ENCODE measurements at places on chromosomes 13 and 19. TPM values are rescaled to one million over a fixed set of nuclear protein-coding genes. Genes with fewer than 3 reads are reported as not detected.

DNA sequence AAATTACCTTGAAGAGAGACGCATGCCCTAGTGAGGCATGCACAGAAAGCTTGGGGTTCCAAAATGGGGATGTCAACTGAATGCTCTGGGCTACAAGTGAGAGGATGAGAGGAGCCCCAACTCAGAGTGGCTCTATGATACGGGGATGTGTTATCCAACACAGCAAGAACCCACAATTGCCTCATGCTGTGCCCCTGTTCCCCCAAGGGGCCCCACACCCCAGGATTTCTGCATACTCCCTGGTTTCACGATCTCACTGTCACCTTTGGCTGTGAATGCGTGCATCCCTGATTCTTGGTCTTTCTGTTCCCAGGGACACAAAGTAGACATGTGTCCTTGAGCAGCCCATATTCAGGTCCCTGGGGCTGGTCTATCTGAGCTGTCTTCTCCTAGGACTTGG is 29.3 kb downstream of the WDR88 start:
- H3K4me1 ChIP-seq, result peaks cover 45% of the 10 kb centered on the region
- H3K27ac ChIP-seq, result no peak overlapping the region
- no peaks in the 10 kb centered on the region for H3K27me3 ChIP-seq
- DNase-seq, result no peak

GRCh38 chr19:18790566-18791314 is at the start of gene COMP:
TSS of gene COMP (minus strand) at chr19:18791305. CDS start at chr19:18791269, 36 bp downstream.
- H3K4me3 ChIP-seq, result no peak within 1 kb of the TSS
- H3K27ac ChIP-seq, result no peak within 1 kb of the TSS
- peaks cover 14% of the 10 kb centered on the region for H3K27me3 ChIP-seq
- no peaks in the 10 kb centered on the region for H3K36me3 ChIP-seq
- DNase-seq, result no peak
- H3K4me1 ChIP-seq, result peaks cover 25% of the 10 kb centered on the region

GRCh38 chr13:44573790-44574465 is 2.2 kb downstream of the TSC22D1 start:
- H3K4me3 ChIP-seq, result no peak overlapping the region
- DNase-seq, result peak; percentile 11

- H3K4me3 ChIP-seq, result no peak overlapping the region
- no peaks in the 10 kb centered on the region for H3K4me1 ChIP-seq
- no peak overlapping the region for H3K27ac ChIP-seq
- H3K36me3 ChIP-seq, result no peaks in the 10 kb centered on the region
- DNase-seq, result no peak
Observed at GRCh38 chr13:104592127-104592526, 1525.9 kb upstream of the SLC10A2 start.

DNA sequence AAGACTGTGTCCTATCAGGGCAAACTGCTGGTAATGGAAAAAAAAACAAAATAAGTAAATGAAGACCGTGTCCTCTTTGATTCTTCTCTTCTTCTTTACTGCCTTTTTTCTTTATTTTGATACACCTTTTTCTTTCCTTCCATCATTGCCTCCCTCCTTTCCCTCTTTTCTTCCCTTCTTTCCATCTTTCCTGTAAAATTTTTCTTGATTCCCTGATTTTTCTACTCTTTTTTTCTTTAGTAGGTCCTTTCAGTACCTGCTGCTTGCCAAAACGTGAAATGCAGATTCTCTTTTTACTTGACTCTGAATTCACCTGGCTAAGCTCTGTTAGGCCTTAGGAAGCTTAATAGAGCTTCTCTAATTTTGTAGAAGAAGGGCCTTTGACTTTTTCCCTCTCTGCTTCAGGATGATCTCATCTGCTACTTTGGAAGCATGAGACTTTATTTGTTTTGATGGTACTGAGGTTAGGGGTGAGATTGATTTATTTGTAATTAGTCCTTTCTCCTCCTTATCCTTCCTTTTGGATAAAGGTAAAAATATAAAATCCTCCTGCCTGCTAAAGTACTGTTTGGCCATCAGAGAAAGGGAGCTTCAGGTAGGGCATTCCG is 19.2 kb downstream of the LSM14A start:
- DNase-seq, result no peak
- H3K4me3 ChIP-seq, result no peak overlapping the region
- peaks cover 33% of the 10 kb centered on the region for H3K36me3 ChIP-seq
- peaks cover 37% of the 10 kb centered on the region for H3K4me1 ChIP-seq

KIR3DL1 gene
- not detected for total RNA-seq

- no peak overlapping the region for H3K4me3 ChIP-seq
- H3K27ac ChIP-seq, result no peak overlapping the region
- DNase-seq, result no peak
- H3K36me3 ChIP-seq, result no peaks in the 10 kb centered on the region
Observed at GRCh38 chr19:409516-410242, 732 bp upstream of the C2CD4C start.

DNA sequence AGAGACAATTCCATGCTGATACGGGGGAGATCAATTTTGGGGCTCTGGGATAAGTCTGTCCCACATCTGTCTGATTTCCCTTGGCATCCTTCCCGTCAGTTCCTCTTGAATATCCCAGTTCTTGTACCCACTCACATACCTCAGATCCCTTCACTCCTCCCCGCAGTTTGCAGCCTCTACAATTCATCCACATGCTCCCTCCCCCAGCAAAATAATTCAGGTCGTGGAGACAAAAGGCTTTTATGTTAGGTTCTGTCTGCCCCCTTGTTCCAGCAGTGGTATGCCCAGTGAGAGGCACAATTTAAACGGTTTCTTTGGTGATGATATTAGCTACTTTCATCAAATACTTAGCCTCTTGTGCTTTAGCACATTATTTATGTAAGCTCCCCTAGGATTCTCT is 9.6 kb downstream of the RPS16 start:
- peaks cover 40% of the 10 kb centered on the region for H3K4me1 ChIP-seq
- no peak for DNase-seq
- H3K36me3 ChIP-seq, result peaks cover 4% of the 10 kb centered on the region
- no peaks in the 10 kb centered on the region for H3K27me3 ChIP-seq
- no peak overlapping the region for H3K27ac ChIP-seq
- H3K4me3 ChIP-seq, result no peak overlapping the region

- H3K27ac ChIP-seq, result no peak overlapping the region
- no peaks in the 10 kb centered on the region for H3K4me1 ChIP-seq
- H3K27me3 ChIP-seq, result no peaks in the 10 kb centered on the region
- no peaks in the 10 kb centered on the region for H3K36me3 ChIP-seq
- DNase-seq, result no peak
Observed at GRCh38 chr13:41767801-41768200, 193.1 kb downstream of the VWA8 start.

- H3K27ac ChIP-seq, result peak overlapping the region; percentile 65
- H3K27me3 ChIP-seq, result no peaks in the 10 kb centered on the region
- peaks cover 30% of the 10 kb centered on the region for H3K4me1 ChIP-seq
- DNase-seq, result no peak
Observed at GRCh38 chr19:12912571-12912970, 6.5 kb downstream of the SYCE2 start.

- no peak for DNase-seq
- no peak overlapping the region for H3K4me3 ChIP-seq
- H3K36me3 ChIP-seq, result no peaks in the 10 kb centered on the region
- no peaks in the 10 kb centered on the region for H3K4me1 ChIP-seq
Observed at GRCh38 chr13:28707629-28708427, 10.9 kb downstream of the SLC46A3 start.

DNA sequence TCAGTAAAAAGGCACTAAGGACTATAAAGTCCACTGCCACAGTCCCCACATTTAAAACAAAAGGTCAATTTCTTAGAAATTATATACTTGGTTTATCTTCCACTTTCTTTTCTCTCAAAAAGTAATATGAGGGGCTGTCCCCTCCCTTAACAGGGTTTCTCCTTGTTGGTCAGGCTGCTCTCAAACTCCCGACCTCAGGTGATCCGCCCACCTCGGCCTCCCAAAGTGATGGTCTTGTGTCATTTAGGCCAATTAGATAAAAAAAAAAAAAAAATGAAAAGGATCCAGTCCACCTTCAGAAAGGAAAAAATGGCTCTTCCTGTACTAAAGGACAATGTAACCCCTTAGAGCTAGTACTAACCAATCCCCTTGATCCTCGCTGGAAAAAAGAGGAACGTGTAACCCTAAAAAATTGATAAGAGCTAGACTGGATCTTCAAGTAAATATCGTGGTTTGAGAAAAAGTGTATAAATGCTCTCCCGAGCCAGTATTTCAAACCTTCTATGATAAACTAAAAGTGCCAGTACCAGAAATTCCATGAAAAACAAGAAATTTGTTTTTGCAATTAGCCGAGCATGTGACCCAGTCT is 9.0 kb upstream of the CD70 start:
- H3K36me3 ChIP-seq, result no peaks in the 10 kb centered on the region
- H3K4me3 ChIP-seq, result no peak overlapping the region
- peaks cover 30% of the 10 kb centered on the region for H3K4me1 ChIP-seq
- H3K27ac ChIP-seq, result no peak overlapping the region
- no peaks in the 10 kb centered on the region for H3K27me3 ChIP-seq

- no peaks in the 10 kb centered on the region for H3K4me1 ChIP-seq
- no peak overlapping the region for H3K27ac ChIP-seq
- H3K27me3 ChIP-seq, result peaks cover 20% of the 10 kb centered on the region
- DNase-seq, result no peak
- H3K36me3 ChIP-seq, result no peaks in the 10 kb centered on the region
Observed at GRCh38 chr13:111385183-111385857, 64.9 kb downstream of the TEX29 start.

- peaks cover 10% of the 10 kb centered on the region for H3K27me3 ChIP-seq
- H3K4me3 ChIP-seq, result no peak overlapping the region
- H3K27ac ChIP-seq, result no peak overlapping the region
- no peak for DNase-seq
- no peaks in the 10 kb centered on the region for H3K36me3 ChIP-seq
Observed at GRCh38 chr13:31437975-31438374, 238.2 kb downstream of the B3GLCT start.

GRCh38 chr13:113850722-113851479 is 13.0 kb downstream of the GAS6 start:
- H3K4me1 ChIP-seq, result peaks cover 24% of the 10 kb centered on the region
- no peak overlapping the region for H3K27ac ChIP-seq
- DNase-seq, result no peak
- no peaks in the 10 kb centered on the region for H3K27me3 ChIP-seq

RHPN2 gene
- total RNA-seq, result 21.6 TPM

DNA sequence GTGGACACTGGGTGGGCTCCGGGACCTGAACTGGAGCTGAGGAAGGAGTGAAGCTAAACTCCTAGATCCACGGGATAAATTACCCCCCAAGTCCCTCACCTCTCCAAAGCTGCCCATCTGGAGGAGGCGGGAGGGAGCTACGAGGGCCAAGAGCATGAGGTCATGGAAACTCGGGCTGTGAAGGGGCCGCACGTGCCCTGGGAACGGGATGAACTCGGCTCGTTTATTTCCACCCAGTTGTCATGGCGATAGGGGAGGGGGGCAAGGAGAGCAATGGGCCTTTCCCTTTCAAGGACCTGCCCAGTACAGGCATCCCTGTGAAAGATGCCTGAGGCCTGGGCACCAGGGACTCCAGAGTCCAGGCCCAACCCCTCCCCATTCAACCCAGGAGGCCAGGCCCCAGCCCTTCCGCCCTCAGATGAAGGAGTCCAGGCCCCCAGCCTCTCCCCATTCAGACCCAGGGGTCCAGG is 3.8 kb downstream of the PPP1R12C start:
- H3K4me3 ChIP-seq, result no peak overlapping the region
- H3K36me3 ChIP-seq, result peaks cover 5% of the 10 kb centered on the region
- H3K4me1 ChIP-seq, result peaks cover 30% of the 10 kb centered on the region
- peak; percentile 38 for DNase-seq

GRCh38 chr13:90968166-90968904 is 379.2 kb upstream of the MIR17HG start:
- H3K36me3 ChIP-seq, result no peaks in the 10 kb centered on the region
- no peaks in the 10 kb centered on the region for H3K27me3 ChIP-seq
- no peak overlapping the region for H3K27ac ChIP-seq
- H3K4me3 ChIP-seq, result no peak overlapping the region
- DNase-seq, result peak; percentile 2
- no peaks in the 10 kb centered on the region for H3K4me1 ChIP-seq

ACER1 gene
- total RNA-seq, result not detected

ZC3H4 gene
- 10.7 TPM for total RNA-seq

- peaks cover 21% of the 10 kb centered on the region for H3K36me3 ChIP-seq
- H3K4me1 ChIP-seq, result peaks cover 56% of the 10 kb centered on the region
- peak overlapping the region; percentile 69 for H3K4me3 ChIP-seq
- no peaks in the 10 kb centered on the region for H3K27me3 ChIP-seq
Observed at GRCh38 chr19:40232479-40232878, 6.0 kb upstream of the CCNP start.

GRCh38 chr19:1295169-1296012 is 9.7 kb downstream of the EFNA2 start:
- H3K36me3 ChIP-seq, result peaks cover 2% of the 10 kb centered on the region
- H3K27ac ChIP-seq, result no peak overlapping the region
- no peaks in the 10 kb centered on the region for H3K27me3 ChIP-seq
- peaks cover 26% of the 10 kb centered on the region for H3K4me1 ChIP-seq
- no peak for DNase-seq

TNFAIP8L1 gene
- total RNA-seq, result 18.9 TPM

DNA sequence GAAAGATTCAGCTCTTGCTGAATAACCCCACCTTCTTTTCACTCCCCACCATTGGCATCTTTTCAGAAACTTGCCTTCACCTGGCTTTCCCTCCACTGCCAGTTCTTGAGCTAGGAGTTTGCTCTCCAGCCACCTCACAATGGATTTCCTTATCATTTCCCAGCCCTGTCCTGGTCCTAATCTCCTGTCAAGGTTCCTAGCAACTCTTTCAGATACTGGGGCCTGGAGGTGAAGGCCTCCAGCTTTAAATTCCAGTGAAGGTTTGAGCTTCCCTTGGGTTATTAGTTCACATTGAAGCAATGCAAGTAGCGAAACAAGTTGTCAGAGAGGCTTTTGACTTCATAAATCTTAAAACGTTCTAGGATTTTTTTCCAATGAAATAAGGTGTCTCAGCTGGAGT is 320.8 kb upstream of the MAB21L1 start:
- no peak for DNase-seq
- H3K4me3 ChIP-seq, result no peak overlapping the region
- H3K27ac ChIP-seq, result no peak overlapping the region
- no peaks in the 10 kb centered on the region for H3K4me1 ChIP-seq

DPP9 gene
- total RNA-seq, result 26.6 TPM

DNA sequence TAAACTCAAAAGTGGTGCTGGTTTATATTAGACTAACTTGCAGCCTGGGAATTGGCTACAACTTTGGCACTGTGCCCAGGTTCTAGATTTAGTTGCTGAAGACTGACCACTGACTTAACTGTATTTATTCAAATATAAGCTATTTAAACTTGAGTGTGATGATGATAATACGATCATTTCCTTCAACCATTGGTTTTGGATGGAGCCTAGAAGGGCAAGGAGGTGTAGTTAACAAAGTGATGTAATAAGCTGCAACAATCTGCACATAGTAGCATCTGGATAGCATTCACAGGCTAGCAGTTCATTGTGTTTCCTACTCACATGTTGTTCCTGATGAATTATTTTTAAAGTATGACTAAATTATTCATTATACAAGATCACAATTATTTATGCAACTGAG is 55.2 kb upstream of the DACH1 start:
- no peaks in the 10 kb centered on the region for H3K4me1 ChIP-seq
- H3K4me3 ChIP-seq, result no peak overlapping the region
- no peak for DNase-seq
- H3K36me3 ChIP-seq, result no peaks in the 10 kb centered on the region

- no peak for DNase-seq
- no peaks in the 10 kb centered on the region for H3K36me3 ChIP-seq
- H3K4me1 ChIP-seq, result no peaks in the 10 kb centered on the region
- no peak overlapping the region for H3K4me3 ChIP-seq
- no peak overlapping the region for H3K27ac ChIP-seq
- H3K27me3 ChIP-seq, result peaks cover 3% of the 10 kb centered on the region
Observed at GRCh38 chr13:112244495-112245177, 131.5 kb upstream of the SPACA7 start.

- no peak within 1 kb of the TSS for H3K27ac ChIP-seq
- DNase-seq, result no peak
- H3K36me3 ChIP-seq, result no peaks in the 10 kb centered on the region
- H3K4me1 ChIP-seq, result no peaks in the 10 kb centered on the region
- H3K4me3 ChIP-seq, result no peak within 1 kb of the TSS
- peaks cover 55% of the 10 kb centered on the region for H3K27me3 ChIP-seq
Observed at GRCh38 chr13:26759907-26760831, at the start of gene GPR12. TSS of gene GPR12 (minus strand) at chr13:26760786. CDS start at chr13:26759827, 959 bp downstream.
